ENCODE measurements at places on chromosomes 7 and 10.
A peak's percentile ranks its signal among the peaks of the same experiment; 100 is the strongest.

DNA sequence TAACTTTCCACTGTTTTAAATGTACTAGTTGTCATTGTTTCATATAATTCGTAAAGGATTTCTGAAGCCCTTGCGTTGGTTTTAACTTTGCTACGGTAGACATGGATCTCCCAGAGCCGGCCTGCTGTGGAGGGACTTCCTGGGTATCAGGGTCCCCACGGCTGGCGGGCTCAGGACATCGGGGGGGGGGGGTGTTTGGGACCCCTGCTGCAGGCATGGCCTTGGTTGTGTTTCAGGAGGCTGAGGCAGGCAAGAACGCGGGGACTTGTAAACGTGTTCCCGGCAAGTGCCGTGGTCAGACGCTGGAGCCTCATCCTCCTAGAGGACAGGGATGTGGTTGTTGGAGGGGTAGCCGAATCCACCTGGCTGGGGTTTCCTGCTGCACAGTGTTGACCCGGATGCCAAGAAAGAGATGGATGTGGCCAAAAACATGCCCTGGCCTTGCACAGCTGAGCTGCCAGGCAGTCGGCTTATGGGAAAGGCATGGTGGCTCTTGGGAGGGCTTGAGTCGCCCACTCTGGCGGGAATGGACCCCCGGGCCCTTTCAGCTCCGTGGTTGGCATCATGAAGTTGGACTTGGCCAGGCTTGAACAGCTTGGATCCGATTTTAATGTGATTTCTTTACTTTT is 21.4 kb upstream of the CHST12 start:
- DNase-seq: no peak

- DNase-seq: no peak
Measured at GRCh38 chr10:24344279-24344678, 135.3 kb downstream of the KIAA1217 start.

- DNase-seq: no peak
Measured at GRCh38 chr7:73974101-73974947, 53.6 kb upstream of the ELN start.

- peak; percentile 86 for DNase-seq
Measured at GRCh38 chr7:55526770-55527169, 45.5 kb downstream of the VOPP1 start.

- DNase-seq: no peak
Measured at GRCh38 chr7:110043519-110043918, 1047.4 kb upstream of the LRRN3 start.

DNA sequence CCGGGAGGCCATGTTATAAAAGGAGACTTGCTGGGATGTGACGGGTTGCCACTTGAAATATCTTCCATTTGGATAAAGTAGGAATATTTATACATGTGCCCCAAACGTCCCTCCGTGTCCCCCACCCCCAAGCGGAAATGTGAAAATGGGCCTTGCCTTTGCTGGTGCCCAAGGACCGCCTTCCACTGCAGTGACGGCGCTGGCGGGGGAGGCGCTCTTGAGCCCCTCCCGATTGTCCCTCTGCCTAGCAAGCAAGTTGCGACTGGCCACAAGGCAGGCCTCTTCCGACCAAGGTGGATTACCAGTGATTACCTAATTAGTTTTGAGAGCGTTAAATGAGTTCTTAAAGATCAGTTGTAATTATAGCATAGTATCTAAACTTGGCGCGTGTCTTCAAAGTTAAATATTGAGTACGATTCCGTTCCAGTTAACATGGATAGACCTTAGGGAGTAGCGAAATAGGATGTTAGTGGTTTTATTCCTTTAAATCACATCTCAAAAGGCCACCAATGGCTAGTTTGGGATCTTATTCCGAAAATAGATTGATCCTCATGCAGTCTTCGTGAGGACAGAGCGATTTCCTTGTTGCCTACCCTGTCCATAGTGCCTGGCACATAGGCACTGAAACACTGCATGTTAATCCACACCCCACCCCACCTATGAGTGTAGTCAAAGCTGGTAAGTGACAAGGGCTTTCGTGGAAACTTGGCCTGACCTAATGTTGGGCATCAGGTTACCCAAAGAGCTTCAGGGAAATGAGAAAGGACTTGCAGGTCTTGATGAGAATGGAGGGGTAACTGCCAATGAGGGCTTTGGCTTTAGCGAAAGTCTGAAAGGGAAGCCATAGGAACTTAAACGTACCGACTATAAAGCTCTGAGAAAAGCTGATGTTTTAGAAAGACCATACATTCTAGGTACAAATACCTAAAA is 1.1 kb downstream of the PPIA start:
- peak; percentile 82 for DNase-seq

- no peak for DNase-seq
Measured at GRCh38 chr7:93011351-93012294, 106.2 kb downstream of the SAMD9 start.

GRCh38 chr7:36605261-36606051 is 118.8 kb downstream of the AOAH start:
- no peak for DNase-seq

- no peak for DNase-seq
Measured at GRCh38 chr10:70568781-70569495, 33.6 kb downstream of the PRF1 start.

GRCh38 chr10:101092881-101093354 is 31.1 kb downstream of the KAZALD1 start:
- no peak for DNase-seq

- DNase-seq: no peak
Measured at GRCh38 chr10:22285130-22285529, 31.1 kb upstream of the COMMD3 start.

DNA sequence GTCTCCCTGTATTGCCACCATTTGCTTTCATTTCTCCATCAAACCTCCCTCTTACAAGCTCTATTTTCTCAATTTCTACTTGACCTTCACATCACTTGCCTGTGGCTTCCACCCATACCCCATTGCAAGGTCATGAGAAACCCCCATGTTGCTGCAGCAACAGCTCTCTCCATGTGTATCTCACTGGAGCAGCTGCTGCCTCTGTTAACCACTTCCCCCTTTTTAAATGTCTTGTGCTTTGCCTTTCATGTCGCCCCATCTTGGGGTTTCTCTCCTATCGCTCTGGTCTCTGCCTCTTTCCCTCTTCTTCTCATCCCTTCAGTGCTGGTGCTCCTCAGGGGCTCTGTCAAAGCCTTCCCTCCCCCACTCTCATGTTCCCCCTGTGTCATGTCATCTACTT is 148.8 kb downstream of the CHN2 start:
- DNase-seq: no peak

DNA sequence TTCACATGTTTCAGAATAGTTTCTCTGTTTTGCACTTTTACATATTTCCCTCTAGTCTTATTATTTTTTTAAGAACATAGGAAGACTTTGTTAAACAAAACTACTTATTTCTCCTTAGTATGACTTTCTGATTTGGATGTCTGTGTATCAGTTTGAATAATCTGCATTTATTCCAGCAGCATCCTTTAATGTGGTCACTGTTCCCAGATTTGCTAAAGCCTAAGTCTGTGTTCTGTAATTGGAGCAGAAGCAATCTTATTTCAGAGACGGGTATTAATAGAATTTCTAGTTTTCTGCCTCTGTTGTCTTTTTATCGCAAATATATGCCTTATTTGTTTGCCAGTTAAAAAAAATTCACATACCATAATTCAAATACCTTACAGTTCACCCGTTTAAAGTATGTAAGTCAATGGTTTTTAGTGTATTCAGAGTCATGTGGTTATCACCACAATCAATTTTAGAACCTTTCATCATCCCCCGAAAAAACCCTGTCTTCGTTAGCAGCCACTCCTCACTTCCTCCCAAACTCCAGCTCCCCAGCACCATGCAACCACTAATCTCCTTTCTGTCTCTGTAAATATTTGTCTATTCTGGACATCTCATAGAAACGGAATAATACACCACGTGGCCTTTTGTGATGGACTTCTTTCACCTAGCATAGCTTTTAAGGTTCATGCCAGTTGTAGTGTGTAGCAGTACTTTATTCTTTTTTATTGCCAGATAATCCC is 58.7 kb downstream of the INPP5F start:
- DNase-seq: peak; percentile 34

DNA sequence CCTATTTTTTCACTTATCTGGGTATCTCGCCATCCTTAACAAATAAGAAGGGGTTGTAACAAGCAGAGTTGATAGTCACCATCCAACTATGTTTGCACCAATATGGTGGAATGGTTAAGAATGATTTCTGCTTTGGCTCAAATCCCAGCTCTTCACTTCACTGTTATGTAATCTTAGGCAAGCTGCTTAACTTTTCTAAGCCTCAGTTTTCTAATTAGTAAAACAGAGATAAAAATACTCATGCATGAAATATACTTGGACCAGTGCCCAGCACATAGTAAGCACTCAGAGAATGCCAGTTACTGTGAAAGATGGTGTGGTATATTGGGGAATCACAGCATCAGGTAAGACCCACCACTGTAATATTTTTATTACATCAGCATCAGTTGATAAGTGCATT is 33.6 kb downstream of the ABCB1 start:
- no peak for DNase-seq

DNA sequence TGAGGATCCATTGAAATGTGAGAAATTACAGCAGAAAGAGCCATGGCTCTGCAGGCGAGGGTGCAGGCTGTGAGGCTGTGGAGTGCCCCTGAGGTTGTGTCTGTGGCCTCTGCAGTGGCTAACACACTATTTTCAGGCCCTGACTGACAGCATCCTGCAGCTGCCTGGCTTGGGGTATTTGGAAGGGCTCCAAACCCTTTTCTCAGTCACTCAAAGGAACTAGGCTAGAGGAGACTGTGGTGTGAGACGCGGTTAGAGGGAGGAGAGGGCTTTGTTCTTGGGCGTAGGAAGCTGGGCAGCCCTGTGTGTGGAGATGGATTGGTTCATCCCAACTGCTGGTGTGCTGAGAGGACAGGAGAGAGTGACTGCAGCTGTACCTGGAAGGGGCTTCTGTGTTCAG is 134.9 kb downstream of the RAMP3 start:
- DNase-seq: peak; percentile 13

GRCh38 chr7:27179503-27180430 is 5.3 kb downstream of the HOXA11 start:
- no peak for DNase-seq

- no peak for DNase-seq
Measured at GRCh38 chr7:157400171-157400860, 63.5 kb downstream of the DNAJB6 start.

DNA sequence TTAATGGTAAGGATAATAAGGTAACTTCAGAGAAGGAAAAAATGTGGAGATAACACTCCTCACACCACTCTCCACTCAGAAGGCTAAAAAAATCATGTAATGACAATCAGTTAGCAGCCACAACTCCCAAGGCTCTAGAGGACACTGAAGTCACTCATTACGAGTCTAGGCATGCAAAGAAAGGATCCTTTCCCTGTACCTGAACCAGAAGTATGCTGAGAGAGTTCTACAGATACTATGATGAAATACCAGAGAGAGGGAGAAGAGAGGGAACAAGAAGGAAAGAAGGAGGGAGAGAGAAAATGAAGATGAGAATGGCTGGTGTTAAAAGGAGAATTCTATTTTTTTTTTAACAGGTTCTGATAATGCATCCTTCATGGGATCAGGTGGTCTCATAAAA is 224.3 kb upstream of the PLXNA4 start:
- no peak for DNase-seq

GRCh38 chr10:124562425-124563060 is 100.9 kb downstream of the LHPP start:
- DNase-seq: no peak

DNA sequence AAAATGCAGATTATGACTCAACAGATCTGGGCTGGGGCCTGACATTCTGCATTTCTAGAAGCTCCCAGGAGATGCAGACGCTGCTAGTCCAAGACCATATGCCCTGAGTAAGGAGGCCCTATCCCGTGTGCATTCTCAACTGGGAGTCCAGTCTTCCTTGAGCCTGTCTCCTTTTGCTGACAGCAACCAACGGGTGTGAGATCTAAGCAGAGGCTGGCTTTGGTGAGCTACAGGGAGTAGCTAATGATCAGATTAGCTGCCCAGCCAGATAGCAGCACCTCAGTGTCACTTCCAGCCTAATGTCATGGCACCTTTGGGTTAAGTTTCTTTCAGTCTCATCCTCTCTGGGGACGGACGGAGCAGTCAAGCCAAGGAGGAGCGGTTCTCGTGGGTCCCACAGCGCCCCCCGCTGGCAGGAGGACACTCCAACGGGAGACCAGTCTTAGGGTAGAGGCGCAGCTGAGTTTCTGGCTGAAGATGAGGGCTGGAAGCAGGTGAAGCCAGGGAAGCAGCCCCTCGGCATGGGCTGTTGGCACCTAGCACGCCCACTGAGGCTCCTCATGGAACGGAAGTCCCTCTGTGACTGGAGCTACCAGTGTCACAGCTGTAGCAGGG is 154.0 kb downstream of the CCDC3 start:
- DNase-seq: no peak

DNA sequence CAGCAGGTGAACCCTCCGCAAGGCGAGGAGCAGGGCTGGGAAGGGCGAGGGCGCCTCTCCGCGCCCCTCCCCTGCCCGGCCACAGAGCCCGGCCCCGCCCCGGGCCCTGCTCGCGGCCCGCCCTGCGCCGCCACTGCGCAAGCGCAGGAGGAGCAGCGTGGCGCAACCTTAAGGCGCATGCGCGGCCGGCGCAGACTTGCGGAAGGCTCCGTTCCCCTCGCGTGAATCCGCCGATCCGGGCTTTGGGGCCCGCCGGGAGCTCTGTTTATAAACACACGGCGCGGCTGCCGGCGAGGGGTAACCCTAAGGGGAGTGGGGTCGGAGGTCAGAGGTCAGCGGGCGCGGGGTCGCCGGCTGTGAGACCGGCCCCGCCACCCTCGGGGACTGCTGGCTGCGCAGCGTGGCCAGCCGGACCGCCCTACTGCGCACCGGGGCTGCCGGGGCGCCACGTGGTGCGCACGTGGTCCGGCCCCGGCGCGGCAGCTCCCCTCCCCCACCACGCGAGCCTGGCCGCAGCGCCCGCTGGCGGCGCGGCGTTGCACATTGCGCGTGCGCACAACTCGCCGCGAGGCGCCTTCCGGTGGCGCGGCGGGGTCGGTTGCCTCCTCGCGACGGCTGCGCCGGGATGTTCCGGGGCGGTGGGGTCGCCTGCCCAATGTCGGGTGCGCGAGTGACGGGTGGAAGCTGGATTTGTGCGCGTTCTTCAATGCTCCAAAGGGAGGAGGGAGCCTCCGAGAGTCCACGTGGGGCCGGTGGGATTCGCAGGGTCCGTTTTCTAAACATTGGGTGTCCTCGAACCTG is 40.2 kb upstream of the FOXK1 start:
- DNase-seq: peak; percentile 94

GRCh38 chr7:5665094-5666025 is 116.1 kb downstream of the RNF216 start:
- peak; percentile 78 for DNase-seq

GRCh38 chr7:136063326-136063666 is 86.1 kb upstream of the MTPN start:
- no peak for DNase-seq

GRCh38 chr7:108634535-108634934 is 64.9 kb downstream of the DNAJB9 start:
- DNase-seq: no peak

Data from NCI-H345 (cell line).